Mesendoderm (in vitro differentiated cells): ENCODE measurements at places on chromosomes 2 and 18.

DNA sequence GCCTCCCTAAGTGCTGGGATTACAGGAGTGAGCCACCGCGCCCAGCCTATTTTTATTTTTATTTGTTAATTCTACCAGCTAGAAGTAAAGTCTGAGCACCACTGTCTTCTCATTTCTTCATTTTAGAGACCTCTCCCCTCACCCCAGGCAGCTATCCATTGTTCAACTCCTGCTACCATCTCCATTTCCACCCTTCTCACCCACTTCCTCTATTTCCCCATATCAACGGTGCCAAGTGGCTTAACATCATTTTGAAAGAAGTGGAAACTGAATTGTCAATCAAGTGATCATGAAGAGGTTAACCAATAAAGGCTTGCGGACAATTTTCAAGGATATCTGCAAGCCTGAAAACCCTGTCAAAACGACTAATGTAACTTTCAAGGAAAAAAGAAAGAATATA is 323.1 kb downstream of the NBAS start:
- no peak for DNase-seq

DNA sequence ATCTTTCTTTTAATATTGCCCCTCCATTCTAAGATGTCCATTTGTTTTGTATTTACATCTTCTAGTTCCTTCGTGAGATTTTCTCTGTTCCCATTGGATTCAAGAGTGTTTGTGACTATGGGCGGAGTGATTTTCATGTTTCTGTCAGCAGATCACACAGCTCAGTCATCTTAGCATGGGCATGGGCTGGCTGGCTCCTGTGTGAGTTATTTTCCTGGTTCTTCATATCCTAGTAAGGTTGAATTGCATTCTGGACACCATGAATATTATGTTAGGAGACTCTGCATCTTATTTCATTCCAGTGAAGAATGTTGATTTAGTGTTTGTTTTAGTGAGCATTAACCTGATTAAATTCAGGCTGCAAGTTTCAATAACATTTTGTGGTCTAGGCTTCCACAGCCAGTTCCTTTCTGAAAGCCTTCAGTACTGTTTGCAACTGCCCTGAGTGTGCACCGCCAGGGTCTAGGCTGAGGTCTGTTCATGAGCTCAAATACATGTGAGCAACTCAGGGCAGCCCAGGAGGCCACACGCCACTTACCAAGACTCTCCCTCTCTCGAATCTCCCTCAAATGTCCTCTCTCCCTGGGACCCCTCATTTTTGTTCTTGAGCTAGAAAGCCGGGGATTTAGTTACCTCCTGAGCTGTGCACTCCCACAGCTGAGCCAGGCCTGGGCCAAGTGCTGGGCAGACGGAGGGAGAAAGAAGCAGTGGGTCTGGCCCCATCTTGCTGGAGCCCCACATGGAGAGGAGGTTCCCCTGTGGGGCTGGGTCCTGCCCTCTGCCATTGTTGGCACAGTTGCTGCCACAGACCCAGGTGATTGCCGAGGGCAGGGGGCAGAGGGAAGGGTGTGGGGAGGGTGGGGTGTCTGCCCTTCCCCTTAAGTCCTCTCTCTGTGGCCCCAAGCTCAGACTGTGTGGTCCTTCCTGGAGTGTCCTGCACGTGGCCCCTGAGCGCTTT is 145.9 kb downstream of the RTP5 start:
- DNase-seq = no peak

DNA sequence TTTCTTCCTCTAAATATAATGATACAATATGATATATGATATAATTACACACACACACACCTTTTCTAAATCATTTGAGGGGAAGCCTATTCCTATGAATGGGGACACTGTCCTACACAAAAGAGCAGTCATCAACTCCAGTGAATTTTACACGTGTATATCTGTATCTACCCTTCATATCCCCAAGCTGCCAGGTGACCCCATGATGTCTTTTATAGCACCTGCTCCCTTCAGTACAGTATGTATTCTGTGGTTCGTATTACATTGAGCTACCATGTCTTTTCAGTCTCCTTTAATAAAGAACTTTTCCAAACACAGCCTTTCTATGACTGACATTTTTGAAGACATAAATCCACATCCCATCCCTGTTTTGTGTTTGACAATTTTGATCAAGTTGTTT is 19.0 kb downstream of the TBC1D8 start:
- no peak for DNase-seq

GRCh38 chr18:41714872-41715271 is 240.2 kb upstream of the PIK3C3 start:
- peak; percentile 65 for DNase-seq

DNA sequence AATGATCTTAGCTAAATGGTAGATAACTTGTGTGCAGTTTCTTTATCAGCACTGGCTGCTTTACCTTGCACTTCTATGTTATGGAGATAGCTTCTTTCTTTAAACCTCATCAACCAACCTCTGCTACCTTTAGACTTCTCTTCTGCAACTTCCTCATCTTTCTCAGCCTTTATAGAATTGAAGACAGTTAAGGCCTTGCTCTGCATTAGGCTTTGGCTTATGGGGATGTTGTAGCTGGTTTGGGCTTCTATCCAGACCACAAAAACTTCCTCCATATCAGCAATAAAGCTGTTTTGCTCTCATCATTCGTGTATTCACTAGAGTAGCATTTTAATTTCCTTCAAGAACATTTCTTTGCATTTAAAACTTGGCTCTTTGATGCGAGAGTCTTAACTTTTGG is 123.7 kb downstream of the PIK3C3 start:
- DNase-seq = no peak

DNA sequence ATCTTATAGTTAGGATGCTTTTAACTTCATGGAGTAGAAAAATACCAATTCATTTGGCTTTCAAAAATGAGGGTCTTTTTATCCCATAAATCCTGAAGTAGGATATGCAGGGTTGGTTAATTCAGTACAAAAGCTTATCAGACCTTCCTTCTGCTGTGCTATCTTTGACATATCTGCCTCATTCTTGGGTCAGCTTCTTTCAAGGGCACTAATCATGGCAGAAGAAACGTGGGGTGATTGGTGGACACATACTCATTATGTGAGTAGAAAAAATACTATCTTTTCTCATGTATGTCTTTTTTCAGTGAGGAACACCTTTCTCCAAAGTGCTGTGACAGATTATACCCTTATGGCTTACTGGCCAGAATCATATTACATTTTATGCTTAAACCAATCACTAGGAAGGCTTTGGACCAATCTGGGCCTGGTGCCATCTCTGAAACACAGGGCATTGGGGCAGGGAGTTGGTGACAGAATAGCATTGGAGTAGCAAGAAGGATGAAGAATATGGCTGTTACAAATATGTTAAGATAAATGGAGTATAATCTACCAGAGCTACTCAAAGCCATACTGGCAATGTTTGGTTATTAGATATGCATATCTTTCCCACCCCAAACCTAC is 10.1 kb downstream of the UGP2 start:
- DNase-seq = no peak

- no peak for DNase-seq
These were observed 34.1 kb upstream of the GCC2 start for GRCh38 chr2:108414945-108415344.

DNA sequence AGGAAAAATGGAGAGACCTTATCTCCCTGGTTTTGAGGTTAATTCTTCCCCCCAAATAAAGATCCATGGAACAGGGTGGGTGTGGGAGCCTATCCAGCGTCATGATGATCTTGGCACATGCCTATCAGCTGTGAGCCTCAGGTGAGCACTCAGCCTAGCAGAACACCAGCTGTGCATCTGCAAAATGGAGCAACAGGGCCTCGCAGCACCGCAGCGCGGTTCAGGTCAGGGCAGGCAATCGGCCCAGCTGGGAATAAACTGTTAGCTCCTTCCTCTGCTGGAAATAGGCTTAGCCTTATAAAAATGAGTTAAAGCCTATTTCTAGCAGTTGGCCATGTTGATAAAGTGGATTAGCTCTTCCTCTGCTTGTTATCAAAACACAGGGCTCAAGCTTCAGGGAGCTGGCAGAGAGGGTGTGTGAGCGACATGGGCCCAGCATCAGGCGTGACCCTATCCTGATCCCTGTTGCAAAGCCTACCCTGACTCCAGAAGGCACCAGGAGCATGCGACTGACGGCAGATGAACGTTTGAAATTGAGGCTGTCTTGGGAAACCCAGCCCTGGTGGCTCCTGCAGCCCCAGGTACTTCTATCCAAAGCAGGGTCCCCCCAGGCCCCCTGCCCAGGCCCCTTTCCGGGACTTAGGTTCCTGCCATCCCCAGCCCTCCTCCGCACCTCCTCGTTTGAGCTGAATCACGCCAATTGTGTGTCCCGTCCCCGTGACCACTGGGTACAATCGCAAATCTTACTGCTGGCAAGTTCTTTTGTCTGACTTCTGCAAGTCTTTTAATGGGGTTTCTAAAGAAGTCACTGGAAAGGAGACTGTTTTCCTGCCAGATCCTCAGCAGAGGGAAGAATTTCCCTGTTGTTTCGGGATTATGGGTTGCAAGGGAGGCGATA is 35.4 kb downstream of the ARHGEF4 start:
- no peak for DNase-seq

DNA sequence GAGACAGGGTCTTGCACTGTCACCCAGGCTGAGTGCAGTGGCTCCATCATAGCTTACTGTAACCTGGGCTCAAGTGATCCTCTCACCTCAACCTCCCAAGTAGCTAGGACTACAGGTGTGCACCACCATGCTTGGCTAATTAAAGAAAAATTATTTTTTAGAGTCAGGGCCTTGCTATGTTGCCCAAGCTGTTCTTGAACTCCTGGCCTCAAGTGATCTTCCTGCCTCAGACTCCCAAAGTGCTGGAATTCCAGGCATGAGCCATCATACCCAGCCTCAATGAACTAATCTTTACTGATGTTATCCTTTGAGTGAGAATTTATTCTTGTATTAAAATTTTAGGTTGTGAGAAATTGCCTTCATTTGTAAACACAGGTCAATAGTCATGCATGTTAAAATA is 27.0 kb upstream of the CD28 start:
- DNase-seq = no peak

- DNase-seq = no peak
These were observed 115.0 kb upstream of the LGALSL start for GRCh38 chr2:64338910-64339500.

DNA sequence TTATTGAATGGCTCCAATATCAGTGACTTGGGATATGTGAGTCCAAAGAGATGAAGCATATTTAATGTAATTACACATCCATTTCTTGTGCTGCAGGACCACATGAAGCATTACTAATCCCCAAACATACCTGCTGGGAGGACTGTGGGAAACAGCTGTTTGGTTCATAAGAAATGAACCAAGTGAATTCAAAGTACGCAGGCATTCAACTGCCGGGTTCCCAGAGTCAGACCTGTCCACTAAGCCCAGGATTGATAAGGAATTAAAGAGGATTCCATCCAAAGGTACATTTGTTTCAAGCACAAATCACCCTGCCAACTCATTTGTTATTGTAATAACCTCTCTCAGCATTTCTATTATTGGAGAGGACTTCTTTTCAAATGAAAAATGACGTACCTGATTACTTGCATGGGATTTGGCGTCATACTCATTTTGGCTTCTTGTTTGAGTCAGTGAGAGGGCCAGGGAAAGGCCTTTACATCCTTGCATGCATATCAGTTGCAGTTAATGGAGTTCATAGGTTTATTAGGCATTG is 230.7 kb downstream of the TXNL1 start:
- no peak for DNase-seq

- DNase-seq = peak; percentile 71
These were observed at the start of gene ARHGEF4 for GRCh38 chr2:130836501-130837174. ARHGEF4 (plus strand) TSS chr2:130836914; CDS start chr2:130836954, 40 bp downstream.

GRCh38 chr2:216206821-216207220 is 97.7 kb downstream of the XRCC5 start:
- DNase-seq = no peak

GRCh38 chr2:107215401-107216350 is 329.7 kb upstream of the ST6GAL2 start:
- DNase-seq = no peak

DNA sequence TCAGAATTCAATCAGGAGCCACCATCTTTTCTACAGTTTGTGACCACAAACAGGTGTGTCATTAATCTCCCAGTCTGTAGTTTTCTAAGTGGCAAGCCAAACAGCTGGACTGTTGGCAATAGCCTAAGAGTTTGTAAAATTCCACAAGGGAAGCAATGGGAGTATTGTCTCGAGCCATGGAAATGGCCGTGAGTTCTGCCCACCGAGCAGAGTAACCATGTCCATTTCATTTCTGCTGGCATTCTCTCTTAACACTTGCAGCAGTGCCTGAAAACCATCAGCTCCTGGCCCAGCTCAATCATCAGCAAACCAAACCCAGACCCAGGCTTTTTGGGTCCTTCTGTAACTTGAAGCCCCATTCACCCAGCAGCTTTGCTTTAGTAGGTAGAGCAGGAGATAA is 387.8 kb upstream of the CDH7 start:
- DNase-seq = no peak

DNA sequence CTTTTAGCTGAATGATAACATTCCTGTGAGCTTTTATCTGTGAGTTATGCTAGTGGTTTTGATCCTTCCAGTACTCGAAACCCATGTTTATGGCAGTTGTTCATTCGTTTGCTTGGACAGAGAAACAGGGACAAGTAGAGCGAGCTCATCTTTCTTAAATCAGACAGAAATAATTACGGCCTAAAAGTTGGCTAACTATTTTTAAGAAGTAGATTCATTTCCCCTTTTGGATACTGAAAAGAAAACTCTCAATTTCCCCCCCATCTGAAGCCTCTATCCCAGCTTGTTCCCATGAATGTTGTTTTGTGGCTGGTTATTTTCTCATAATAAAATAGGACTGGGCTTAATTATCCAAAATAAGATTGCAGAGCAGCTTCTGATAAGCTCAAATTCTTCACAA is 67.1 kb downstream of the ANTXR1 start:
- no peak for DNase-seq
